ENCODE measurements at places on chromosomes 5 and 9.

GRCh38 chr9:107972346-107972745 is 482.8 kb upstream of the KLF4 start:
- DNase-seq = no peak

GRCh38 chr5:159091596-159092331 is 8.0 kb downstream of the EBF1 start:
- no peak for DNase-seq

- DNase-seq = no peak
Measured at GRCh38 chr5:137604348-137605095, 105.4 kb upstream of the SPOCK1 start.

DNA sequence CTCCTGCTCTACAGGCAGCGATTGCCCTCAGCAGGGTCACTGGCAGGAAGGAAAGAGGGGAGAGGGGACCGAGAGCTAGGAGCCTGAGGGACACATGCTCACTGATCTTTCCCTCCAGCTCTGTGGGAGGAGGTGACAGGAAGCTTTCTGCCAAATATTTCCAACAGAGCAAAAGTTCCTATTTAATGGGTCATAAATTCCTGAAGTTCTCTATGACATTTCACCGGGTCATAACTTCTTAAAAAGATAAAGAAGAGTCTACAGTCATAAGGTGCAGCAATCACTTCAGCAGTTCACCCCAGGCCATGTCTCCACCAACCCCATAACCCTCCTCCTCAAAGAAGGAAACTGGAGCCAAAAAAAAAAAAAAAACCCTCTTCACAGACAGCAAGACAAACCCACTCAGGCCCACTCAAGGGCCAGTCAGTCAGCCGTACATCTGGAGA is 481.1 kb downstream of the NR2F1-AS1 start:
- DNase-seq = no peak

DNA sequence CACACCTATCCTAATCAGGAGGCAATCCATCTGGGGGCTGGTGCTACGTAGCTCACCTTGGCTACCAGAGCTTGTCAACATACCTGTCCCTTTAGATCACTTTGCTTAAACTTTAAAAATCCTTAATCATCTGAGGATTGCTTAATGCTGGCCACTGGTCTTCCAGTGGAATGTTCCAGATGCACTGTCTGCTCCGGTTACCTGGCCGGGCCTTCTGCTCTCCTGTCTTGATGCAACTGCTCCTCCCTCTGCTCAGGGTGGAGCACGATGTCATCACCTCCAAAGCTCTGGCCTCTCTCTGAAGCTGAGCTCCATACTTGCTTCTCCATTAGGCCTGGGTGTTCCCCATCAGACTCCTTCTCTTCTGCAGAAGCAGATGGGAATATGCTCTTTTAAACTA is 106.5 kb upstream of the OTULINL start:
- DNase-seq = no peak

DNA sequence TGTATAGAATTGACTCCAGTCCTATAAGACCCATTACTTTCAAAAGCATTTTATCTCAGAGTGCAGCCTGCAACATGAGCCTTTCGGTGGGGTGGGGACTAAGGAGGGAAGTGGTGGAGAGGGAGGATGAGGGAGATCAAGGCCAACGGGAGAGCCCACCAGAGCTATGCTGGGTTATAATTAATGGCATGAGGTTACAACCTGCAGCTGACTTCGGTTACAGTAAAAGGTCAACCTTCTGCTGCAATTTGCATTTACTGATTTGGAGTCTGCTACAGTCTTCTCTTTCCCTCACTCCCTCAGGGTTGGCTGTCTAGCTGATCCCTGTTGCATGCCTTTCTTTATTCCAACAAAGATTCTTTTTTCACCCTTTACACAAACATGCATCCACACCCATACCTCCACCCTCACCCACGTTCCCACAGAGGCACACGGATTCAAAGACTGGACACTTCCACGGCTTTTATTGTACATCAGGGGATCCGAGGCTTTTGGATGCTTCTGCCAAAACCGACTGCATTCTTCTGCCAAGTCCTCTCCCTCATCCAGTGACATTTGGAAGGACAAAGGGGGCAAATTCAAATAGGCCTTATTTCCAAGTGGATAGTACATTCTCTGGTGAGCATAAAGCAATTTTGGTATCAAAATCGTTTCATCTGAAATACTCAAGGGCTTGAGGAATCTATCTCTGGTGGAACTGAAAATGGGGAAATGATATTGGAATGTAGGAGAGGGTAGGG is 381.2 kb downstream of the NFIB start:
- DNase-seq = no peak

DNA sequence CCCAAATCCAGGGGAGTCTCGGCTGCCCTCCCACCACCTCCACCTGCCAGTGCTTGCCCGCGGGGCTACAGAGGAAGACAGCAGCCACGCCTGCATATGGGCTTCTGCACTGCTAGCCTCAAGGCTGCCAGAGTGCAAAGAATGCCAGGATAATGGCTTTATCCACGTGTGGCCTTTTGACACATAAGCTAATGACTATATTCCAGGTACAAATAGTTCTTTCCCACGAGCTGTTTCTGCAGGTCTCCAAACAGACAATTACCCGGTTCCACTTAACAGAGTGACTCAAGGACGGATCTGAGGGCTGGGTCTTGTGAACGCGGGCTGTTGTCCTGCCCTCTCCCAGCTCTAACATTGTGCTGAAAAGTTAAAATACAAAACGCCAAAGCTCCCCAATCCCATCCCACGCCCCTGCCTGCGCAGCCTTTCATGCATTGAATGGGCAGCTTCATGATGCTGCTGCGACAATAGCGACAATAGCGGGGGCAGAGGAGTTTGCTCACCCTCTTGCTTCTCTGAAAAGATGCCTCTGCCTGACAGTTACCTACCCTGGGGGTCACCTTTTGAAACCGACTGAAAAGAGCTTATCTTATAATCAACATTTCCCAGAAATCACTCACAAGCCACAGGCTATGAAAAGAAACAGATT is 39.1 kb upstream of the MSH3 start:
- no peak for DNase-seq

- DNase-seq = no peak
Measured at GRCh38 chr9:12854221-12854620, 79.4 kb downstream of the LURAP1L start.

DNA sequence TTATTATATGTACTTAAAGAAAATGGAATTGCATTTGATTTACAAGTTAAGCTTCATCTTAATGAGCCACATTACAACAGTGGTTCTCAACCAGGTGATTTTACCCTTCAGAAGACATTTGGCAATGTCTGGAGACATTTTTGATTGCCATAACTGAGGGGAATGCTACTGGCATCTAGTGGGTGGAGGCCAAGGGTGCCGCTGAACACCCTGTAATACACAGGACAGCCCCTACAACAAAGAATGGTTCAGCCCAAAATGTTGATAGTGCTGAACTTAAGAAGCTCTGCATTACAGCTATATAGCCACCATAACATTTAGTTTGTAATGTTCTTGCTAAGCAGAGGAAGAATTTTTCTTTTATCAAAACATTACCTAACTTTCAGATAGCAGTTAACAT is 103.1 kb downstream of the PAM start:
- no peak for DNase-seq

Data from activated CD4-positive, alpha-beta memory T cell treated with anti-CD3 and anti-CD28 coated beads for 36 hours (primary cell).